ENCODE measurements at places on chromosomes 6 and 20. TPM values are rescaled to one million over a fixed set of nuclear protein-coding genes. Genes with fewer than 3 reads are reported as not detected.
A peak's percentile ranks its signal among the peaks of the same experiment; 100 is the strongest.

DNA sequence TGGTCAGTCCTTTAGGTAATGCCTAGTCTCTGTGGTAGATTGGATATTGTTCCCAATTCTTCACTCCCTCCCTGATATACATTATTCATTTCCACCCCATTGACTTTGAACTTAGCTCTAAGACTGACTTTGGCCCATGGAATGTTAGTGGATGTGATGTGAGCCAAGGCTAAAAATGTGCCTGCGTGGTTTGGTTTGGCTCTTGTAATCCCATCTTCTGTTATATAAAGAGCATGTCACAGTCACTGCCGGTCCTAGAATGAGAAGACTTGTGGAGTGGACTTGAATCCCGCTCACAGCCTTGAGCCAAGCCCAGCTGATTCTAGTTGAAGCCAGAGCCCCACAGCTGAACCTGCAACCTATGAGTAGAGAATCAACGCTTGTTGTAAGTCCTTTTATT, 23.6 kb upstream of the DNAAF9 start:
- no peak for DNase-seq

DNA sequence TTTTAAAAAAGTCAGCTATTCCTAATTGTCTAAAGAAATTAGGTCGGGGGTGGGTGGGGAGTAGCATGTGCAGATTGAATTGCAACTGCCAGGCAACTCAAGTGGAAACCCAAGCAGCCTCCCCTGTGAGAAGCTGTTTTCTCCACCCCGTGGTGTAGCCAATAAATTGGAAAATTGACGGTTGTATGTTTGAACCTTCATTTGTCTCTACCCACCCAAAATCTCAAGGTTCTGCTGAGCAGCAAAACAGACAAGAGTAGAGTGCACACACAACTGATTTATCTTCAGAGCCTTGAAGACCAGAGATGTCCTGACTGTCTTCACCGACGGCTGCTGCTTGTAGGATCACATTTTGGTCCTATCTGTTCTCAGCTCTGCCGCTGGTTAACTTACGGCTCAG, 88.5 kb downstream of the DTD1 start:
- no peak for DNase-seq

DNA sequence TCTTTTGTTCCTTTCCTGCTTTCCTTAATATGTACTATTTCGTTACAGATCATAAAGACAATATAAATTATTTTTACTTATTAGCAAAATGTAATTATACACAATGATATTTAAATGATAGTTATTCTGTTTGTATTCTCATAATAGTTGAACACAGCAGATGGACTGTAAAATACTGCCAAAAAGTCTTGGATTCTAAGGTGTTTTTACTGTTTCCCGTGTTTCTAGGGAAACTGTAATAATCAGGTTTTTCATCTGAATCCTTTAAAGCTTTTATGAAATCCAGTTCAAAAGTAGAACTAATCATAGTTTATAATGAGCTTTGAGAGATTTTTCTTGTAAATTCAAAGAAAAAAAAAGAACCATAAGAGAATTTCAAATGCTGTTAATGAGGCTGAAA, 148.4 kb downstream of the GRIK2 start:
- no peak for DNase-seq

- DNase-seq: no peak
These were observed 1.3 kb downstream of the VEGFA start for GRCh38 chr6:43771210-43771857.

DNA sequence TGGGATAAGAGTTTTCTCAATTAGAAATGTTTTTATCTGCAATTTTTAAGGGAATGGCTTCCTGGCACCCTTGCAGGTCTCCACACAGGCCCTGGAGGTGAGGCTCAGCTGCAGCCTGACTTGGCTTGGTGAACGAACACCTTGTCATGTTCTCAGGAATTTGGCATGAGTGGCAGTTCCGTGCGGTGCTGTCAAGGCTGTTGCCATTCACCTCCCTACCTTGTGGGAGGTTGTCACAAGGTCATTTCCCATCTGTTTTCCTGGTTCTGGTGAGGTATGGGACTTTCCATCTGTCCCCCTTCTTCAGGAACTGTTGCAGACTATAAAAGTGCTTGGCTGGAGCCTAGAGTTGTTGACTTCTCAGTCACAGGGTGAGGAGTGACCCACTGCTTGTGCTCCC, 82.9 kb downstream of the ELOVL4 start:
- no peak for DNase-seq

- no peak for DNase-seq
These were observed 60.5 kb downstream of the HS3ST5 start for GRCh38 chr6:114282292-114282691.

- no peak for DNase-seq
These were observed 140.7 kb downstream of the PLCB1 start for GRCh38 chr20:8272766-8273165.

GRCh38 chr20:54195483-54196472, 12.1 kb upstream of the PFDN4 start:
- no peak for DNase-seq

DNA sequence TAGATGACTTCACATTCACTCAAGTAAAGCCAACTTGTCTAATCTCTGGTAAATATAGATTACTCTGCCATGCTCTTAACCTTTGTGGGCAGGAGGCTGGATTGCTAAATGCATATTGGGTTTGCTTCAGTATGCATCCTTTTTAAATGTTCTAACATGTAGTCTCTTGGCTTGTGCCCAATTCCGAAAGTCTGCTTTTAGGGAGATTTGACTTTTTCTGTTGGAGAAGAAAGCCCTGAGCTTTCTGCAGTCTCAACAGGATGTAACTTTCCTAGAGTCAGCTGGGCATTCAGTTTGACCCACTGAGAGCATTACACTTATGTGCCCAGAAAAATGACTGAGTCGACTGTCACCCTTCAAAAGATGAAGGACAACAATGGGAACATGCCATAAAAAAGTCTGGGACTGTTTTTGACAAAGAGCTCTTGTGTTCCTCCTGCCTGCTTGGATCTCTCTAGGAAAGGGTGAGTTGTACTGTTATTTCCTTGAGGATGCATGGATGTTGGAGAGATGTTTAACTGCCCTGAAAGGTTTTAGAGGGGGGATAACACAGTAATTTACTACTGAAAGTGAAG, 299.4 kb downstream of the ZFAND3 start:
- no peak for DNase-seq

- no peak for DNase-seq
These were observed 9.6 kb downstream of the HRH3 start for GRCh38 chr20:62210496-62210855.

DNA sequence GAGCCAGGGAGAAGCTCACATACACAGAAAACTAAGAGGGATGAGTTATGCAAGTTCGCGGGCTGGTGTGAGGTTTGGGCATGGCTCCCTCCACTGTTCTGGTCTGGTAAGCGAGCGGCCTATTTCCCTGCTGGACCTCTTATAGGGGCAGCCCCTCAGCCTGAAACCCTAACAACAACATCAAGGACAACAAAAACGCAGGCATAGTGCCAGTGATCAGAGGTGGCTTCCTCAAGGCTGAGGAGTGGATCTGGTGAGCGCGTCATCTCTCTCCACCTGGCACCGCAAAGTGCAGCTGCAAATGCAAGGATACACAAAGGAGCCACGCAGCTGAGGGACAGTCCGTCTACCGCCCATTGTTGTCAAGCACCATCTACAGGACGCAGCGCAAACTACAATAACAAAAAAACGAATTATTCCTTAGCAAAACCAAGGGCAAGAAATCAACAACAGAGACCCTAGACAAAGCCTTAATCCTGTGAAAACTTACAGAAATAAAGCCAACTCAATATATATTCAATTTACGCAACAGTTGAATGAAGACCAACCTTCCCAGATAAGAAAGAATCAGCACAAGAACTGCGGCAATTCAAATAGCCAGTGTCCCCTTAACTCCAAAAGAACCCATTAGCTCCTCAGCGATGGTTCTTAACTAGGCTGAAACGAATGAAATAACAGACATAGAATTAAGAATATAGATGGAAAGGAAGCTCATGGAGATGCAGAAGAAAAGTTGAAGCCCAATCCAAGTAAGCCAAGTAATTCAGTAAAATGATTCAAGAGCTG, 9.2 kb upstream of the DEFB110 start:
- DNase-seq: peak; percentile 65

GRCh38 chr6:134795001-134795400, 154.9 kb downstream of the ALDH8A1 start:
- no peak for DNase-seq

DNA sequence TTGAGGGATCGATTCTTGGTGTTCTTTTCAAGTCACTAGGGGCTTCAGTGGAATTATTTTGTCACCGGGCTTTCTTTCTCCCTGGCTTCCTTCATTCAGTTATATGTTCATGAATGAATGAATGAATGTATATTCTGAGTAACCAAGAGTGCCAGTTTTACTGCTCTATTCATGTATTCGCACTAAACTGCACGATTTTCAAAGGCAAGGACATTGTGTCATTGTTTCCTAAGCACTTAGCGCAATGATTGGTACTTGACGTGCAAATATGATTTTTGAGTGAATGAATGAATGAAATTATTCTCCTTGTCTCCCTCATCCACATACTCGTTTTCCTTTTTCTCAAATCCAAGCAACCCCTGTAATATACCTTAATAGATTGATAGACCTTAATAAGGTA, 822 bp downstream of the AFG1L start:
- DNase-seq: no peak

- DNase-seq: no peak
These were observed 13.3 kb upstream of the AKAP7 start for GRCh38 chr6:131122007-131122406.

- no peak for DNase-seq
These were observed 163.7 kb upstream of the THEMIS start for GRCh38 chr6:128064540-128064895.

- no peak for DNase-seq
These were observed 20.8 kb upstream of the CHRNA4 start for GRCh38 chr20:63381781-63382431.

DNA sequence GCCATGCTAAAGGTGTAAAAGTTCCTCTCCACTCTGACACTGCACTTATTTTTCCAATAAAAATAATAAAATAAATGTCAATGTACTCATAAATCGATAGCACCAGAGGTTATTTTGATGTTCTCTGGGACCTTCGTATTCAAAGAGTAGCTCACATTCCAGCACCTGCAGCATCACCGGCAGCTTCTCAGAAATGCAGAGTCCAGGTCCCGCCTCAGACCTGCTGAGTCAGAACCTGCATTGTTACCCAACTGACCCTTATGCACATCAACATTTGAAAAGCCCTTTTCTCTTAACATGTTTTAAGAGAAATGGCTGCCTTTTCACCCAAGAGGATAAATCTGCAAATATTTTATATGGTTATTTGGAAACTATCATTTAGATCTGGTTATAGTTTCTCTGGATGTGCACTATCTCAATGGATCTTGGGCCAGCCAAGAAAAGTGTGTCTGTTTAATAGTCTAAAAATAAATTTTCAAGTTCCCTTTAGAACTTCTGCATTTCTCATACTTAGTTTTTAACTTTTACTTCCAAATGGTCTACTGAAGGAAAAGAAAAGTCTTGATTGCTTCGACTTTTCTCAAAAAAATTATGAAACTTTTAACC, 216.2 kb upstream of the PRDM1 start:
- no peak for DNase-seq

DNA sequence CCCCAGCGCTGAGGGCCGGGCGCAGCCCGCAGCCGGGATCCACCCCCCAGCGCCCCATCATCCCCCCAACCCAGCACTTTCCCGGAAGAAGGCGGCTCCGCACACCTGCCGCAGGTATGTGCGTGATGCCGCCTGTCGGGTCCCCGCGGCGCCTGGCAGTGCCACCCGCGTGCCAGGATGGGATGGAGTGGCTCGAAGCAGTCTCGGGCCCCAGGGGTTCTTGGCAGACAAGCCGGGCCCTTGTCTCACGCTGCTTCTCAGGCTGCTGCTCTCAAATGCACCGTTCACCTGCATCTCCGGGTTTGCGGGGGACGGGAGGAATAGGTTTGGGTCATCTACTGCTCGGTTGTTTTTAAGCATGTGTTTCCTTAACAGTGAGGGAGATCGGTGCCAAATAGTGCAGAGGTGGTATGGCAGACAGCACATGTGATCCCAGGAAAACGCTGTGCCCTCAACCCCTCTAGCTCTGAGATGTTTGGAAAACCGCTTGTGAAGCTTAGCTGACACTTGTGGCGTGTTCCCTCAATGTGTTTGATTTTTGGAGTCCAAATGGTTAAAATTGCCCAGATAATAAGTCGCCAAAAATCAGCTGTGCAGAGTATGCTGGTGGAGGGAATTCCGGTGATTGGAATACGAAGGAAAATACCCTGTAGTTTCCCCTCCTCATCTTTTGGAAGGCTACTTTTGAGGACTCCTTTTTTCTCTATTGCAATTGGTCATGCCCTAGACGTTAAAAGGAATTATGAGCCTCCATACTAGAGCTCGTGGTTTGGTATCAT, 926 bp downstream of the MYLIP start:
- no peak for DNase-seq

DNA sequence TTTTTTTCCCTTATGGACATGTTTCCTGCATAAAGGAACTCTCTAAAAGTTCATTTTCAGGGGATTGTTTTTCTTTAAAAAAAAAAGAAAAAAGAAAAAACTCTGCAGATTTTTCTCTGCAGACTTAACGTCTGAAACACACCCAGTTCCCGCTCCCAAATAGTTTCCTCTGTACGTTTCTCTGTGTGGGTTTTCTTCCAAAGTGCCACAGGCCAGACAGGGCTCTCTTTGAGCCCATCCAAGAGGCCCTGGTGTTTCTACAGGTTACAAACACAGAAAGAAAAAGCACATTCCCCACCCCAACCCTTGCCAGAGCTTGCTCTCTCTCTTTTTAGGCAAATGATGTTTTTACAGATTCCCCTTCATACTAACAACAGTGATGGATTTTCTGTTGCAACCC, 258.6 kb downstream of the FNDC1 start:
- DNase-seq: no peak

DNA sequence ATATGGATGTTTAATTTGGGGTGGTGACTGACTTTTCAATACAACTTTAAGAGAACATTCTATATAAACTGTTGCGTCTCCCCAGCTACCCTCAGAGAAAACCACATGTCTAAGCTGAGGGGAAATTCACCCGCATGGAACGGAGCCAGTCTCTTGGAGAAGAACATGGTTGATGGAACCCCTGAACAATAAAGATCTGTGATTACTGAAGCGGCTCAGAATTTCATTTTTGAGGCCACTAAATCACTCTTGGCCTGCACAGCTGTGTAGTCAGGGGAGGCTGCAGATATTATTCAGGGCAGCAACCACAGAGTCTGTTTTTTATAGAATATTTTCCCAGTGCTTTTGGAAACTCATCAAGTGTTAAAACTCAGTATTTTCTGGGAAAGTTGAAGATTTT, 73.8 kb downstream of the EYA4 start:
- DNase-seq: no peak

- no peak for DNase-seq
These were observed 98.8 kb upstream of the CITED2 start for GRCh38 chr6:139473231-139473701.

GRCh38 chr6:148747471-148748165, 788 bp downstream of the UST start:
- peak; percentile 9 for DNase-seq

GRCh38 chr6:15536198-15536955, 126.5 kb downstream of the DTNBP1 start:
- no peak for DNase-seq

Gene HEY2
- total RNA-seq: not detected

Gene SOX18
- 0.19 TPM for total RNA-seq

Gene EPPIN
- total RNA-seq: not detected

Gene C20orf141
- not detected for total RNA-seq

Gene MLN
- not detected for total RNA-seq

Gene KCNK16
- total RNA-seq: not detected

Gene ENPP5
- 0.89 TPM for total RNA-seq

Gene MDFI
- 0.72 TPM for total RNA-seq

Gene OPRM1
- total RNA-seq: not detected

Gene OPN5
- total RNA-seq: not detected

Gene HTR1E
- not detected for total RNA-seq

Gene PPP1R16B
- 0.16 TPM for total RNA-seq

All from H4 (cell line).